ENCODE measurements at places on chromosomes 7 and 10.

DNA sequence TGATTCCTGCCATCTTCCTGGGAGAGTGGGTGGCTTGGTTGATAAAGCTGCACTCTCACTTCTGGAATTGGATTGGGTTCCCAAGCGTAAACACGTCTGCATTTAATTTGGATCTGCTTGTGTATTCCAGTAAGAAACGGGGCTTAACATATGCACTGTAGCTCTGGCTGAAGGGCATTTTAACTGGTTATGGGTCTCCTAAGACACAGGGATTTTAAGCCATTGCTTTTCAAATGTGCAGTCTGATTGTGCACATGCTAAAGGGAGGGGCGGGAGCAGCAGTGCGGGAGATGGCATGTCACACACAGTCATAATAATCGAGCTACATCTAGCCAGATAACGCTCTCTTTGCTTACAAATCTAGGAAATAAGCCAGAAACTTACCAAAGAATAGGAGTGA lies 247.3 kb upstream of the LYZL1 start:
- no peak for DNase-seq

GRCh38 chr7:1246871-1247526 lies 14.3 kb downstream of the UNCX start:
- no peak for DNase-seq

- DNase-seq, result no peak
These were observed 22.2 kb upstream of the SRGN start for GRCh38 chr10:69065406-69066361.

GRCh38 chr10:110495731-110496552 lies 1.8 kb upstream of the DUSP5 start:
- DNase-seq, result no peak

DNA sequence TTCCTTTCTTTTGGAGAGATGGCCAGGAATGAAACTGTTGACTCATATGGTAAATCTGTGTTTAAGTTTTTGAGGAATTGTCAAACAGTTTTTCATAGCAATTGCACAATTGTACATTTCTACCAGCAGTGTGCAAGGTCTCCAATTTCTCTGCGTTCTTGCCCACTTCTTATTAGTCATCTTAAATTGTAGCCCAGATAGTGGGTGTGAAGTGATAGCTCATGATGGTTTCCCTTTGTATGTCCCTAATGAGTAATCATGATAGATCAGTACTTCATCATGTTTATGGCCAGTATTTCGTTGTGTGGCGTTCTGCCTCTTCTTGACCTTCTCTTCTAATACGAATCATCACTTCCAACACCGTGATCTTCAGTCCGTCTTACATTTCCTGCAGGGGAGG lies 136.3 kb downstream of the DOCK1 start:
- no peak for DNase-seq

GRCh38 chr7:3415861-3416312 lies 114.8 kb downstream of the SDK1 start:
- DNase-seq, result no peak

DNA sequence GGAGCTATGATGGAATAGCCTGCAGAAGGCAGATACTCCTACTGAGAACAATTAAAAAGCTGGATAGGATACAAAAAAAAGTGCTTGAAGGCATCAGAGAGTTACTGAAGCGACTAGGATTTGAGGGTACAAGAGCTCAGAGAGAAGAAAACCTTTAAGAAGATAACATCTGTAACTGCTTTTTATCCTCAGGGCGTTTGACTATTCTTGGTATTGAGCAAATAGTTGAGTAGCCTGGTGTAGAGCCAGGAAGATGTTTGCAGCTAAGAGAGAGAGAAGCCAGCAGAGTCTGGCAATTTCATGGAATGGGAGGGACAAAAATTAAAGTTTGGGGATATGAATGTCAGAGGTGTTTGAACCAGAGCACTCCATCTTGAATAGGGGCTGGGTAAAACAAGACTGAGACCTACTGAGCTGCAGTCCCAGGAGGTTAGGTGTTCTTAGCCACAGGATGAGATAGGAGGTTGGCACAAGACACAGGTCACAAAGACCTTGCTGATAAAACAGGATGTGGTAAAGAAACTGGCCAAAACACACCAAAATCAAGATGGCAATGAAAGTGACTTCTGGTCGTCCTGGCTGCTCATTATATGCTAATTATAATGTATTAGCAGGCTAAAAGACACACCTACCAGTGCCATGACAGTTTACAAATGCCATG lies 428.8 kb downstream of the SH2D4B start:
- DNase-seq, result no peak

- no peak for DNase-seq
These were observed 7.0 kb downstream of the ATP6V0E2 start for GRCh38 chr7:149880638-149881311.

GRCh38 chr10:73433538-73433867 lies at the start of gene MSS51:
Gene MSS51, minus strand, starts transcription at chr10:73433561. Its CDS starts 5,277 bp downstream, at chr10:73428284.
- no peak for DNase-seq

DNA sequence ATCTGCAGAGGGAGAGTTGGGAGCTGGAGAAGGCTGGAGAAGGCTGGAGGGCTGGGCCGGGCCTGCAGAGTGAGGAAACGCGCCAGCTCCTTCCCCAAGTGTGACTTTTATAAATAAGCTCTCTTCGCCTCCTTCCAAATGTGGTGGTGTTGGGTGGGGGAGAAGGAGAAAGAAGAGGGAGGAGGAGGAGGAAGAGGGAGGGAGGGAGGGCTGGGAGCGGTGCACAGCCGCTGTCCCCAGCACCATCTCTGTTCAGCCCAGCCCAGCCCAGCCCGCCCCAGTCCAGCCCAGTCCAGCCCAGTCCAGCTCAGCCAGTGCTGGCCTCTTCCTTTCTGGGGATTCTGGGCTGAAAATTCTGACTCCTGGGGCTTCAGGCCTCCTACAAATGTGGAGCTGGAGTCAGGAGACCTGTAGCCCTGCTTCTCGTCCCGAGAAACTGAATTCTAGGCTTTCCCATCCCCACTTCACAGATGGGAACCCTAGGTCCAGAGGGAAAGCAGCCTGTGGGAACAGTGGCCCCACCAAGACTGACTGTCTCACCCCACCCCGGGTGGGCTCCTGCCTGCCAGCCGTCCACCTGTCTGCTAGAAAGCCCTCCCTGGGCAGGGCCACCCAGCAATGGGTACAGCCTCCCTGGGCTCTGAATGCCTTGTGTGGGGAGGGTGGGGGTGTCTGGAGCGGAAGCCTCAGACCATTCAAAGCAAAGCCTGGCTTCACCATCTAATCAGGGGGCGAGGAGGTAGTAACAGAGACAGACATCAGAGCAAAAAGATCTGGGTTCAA lies 2.3 kb downstream of the STX1A start:
- no peak for DNase-seq

GRCh38 chr7:124914298-124914697 lies 15.3 kb downstream of the POT1 start:
- DNase-seq, result no peak

DNA sequence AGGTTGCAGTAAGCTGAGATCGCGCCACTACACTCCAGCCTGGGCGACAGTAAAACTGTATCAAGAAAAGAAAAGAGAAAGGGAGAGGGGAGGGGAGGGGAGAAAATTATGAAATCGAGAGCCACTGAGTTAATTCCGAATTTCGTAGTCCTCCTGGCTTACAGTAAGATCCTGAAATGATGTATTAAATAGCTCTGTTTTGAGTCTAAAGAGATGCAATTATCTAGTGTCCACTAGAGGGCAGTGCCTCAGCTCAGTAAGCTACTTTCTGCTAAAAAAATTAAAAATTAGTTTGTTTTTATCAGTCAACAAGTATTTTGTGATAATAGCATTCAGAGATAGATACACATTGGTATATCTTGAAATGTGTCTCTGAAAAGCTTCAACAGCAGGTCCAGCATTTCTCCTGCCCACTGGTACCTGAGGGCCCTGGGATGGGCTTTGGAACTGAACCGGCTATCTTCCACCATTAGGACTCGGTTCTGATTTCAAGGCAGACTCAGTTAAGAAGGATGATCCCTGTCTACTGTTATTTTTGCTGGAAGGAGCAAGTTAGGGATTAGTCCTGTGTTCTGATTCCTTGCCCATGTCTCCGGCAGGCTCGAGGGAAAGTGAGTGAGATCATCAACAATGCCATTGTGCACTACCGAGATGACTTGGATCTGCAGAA lies 19.5 kb downstream of the TSPAN33 start:
- DNase-seq, result no peak

- DNase-seq, result no peak
These were observed 55.1 kb upstream of the LAMB1 start for GRCh38 chr7:108057951-108058481.

GRCh38 chr7:17086403-17086802 lies 204.6 kb upstream of the AGR3 start:
- DNase-seq, result no peak

GRCh38 chr7:29483219-29484104 lies 80.2 kb upstream of the PRR15 start:
- no peak for DNase-seq

- no peak for DNase-seq
These were observed 123.7 kb upstream of the FAM3C start for GRCh38 chr7:121519548-121520521.

DNA sequence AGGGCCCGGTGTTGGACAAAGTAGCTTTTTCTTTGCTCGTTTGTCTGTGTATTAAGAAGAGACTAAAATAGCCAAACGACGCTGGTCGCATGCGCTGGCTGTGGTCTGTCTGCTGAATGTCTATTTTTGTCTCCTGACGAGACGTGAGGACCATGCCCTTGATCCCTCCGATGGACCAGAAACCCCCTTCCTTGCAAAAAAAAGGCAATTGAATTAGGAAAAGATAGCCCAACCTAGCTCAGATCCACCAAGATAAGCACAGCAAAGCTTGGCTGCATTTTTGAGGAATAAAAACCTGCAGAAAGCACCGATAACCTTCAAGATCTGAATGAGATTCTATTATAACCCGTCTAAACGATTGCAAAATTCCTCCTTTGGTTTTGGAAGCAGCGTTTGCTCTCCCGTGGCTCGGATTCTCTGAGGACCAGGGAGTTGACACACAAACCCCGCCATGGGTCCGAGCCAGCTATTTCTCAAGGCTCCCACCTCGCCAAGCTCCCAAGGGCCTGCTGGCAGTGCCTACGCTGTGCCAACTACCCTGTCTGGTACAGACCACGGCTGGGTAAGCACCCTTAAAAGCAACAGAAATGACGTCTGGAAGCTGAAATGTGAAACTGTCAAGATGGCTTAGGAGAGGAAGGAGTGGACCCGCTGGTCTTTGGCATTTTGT lies 17.7 kb upstream of the TTYH3 start:
- DNase-seq, result peak; percentile 40

DNA sequence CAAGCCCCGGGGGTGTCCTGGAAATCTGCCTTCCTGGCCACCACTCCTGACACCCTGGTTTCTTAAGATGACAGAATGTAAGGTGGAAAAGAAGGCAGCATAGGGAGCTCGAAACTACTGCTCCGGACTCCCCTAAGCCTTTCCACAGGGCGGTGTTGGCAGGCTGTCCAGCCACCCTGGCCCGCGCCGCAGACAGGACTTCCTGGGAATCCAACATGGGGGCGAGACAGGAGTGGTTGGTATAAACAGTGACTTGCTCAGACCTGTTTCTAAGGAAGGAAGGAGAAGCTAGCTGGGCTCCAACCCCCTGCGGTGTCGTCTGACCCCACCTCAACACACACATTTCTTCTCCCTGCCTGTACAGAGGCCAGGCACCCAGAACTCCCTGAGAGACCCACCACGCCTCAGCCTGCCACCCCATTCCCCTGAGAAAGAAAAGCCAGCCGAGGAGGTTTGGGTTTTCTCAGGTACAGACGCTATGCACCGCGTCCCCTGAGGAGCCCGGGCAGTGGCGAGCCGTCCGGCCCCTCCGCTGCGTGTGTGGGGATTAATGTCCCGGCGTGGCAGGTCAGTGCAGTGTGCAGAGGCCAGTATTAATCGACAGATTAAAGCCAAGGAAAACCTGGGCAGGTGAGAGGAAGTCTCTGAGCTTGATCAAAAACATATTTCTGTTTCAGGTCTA lies 349.6 kb upstream of the MKI67 start:
- no peak for DNase-seq

- DNase-seq, result no peak
These were observed 273.6 kb downstream of the PHTF2 start for GRCh38 chr7:78072201-78072590.

DNA sequence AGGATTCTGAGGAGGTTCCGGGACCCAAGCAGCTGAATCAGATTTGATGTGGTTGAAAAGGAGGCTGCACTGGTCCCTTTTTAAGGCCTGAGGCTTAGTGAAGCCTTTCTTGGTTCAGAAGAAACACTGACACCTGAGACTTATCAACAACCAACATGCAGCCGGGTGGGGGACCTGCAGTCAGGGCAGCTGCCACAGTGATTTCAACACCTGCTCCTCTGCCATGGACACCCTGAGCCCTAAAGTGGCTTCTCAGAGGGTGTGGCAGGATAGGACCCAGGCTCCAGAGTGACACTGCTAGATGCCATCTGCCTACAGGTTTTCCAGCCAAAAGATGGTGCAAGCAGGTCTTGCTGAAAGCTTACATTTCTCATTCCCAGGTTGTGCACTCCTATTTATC lies 99.3 kb downstream of the COL13A1 start:
- no peak for DNase-seq

DNA sequence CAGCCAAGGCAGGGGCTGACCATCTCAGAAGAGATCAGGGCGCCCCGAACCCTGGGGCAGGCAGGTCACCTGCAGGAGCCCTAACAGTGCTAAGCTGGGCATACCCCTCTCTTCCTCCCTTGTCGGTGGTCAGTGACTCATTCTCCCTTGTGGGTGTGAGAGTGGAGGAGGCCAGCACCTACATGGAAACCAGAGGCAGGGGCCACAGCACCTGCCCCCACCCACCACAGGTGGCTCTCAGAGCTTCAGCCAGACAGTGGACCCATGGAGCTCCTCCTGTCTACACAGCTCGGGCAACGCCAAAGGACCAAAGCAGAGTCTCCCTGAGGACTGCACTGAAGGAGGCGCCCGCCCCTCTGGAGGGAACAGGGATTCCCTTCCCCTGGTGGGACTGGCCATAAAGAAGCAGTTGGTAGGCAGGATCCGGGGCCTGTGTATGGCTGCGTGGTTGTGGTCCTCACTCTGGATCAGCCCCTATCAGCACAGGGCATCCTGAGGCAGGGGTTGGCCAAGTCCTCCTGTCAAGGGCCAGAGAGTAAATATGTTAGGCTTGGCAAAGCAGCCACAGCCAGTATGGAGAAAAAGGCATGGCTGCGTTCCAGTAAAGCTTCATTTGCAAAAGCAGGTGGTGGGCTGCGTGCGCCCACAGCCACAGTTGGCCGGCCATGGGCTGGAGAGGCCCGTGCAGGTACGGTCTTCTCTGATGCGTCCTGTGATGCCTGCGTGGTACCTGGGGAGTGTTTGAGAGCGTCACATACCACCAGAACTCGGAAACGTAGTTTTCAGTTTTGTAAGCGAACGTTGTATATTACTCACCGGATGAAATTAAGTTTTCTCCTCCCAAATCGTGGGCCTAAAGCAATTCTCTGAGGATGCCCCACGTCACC lies 198.2 kb downstream of the EBF3 start:
- DNase-seq, result no peak

DNA sequence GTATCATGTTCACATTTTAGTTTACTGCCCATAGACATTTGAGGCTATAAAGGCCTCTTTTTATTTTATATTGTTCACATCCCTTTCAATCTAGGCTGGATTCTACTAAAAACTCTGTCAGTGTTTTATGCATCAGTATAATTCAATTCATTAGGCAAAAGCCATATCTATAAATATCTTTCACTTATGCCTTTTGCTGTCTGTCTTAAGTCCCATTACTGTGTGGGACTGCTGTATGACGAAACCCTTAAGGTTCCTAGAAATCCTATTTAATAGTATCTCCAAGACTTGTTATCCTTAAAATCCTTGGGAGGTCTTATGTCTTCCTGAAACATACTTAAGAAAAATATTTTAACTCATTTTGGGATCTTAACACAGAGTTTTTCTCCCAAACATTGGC lies 139.2 kb downstream of the HGF start:
- DNase-seq, result no peak
